GM04504 (cell line): ENCODE measurements at places on chromosomes 5 and 9.

GRCh38 chr5:42596817-42597216 is 159.8 kb upstream of the CCDC152 start:
- DNase-seq = no peak

GRCh38 chr9:127333221-127334064 is 63.5 kb upstream of the SLC2A8 start:
- no peak for DNase-seq

DNA sequence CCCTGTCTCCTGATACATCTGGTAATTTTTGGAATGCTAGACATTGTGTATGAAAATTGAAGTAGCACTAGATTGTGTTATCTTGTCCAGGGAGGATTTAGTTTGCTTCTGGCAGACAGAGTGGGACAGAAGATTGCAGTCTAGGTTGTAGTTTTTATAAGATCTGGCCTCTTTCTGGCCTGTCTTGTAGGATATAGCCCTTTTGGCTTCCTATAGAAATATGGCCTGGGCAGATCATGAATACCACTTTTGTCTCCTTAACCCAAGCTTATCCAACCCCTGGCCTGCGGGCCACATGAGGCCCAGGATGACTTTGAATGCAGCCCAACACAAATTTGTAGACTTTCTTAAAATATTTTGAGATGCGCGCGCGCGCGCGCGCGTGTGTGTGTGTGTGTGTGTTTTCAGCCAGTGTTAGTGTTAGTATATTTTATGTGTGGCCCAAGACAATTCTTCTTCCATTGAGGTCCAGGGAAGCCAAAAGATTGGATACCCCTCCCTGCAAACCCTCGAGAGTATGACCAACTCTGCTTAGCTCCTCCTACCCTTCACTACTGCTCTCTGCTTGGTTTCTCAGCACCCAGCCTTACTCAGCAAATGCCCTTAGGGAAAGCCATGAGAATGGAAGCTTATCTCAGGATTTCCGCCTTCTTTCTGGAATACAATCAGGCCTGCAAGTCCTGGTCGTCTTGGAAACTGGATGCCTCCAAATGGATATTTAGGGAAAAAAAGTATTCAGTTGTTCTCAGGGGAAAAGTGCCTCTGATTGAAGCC is 26.5 kb downstream of the ANKRD33B start:
- no peak for DNase-seq

- DNase-seq = peak; percentile 96
Measured at GRCh38 chr5:151686674-151687407, at the start of gene SPARC. Gene SPARC (minus strand): TSS chr5:151686915. CDS start chr5:151676188, 10,727 bp downstream.

GRCh38 chr9:113376634-113377567 is at the start of gene HDHD3:
Gene HDHD3 (minus strand): TSS chr9:113376986. CDS start chr9:113374354, 2,632 bp downstream.
- DNase-seq = no peak

GRCh38 chr5:172887692-172888091 is 53.6 kb downstream of the ERGIC1 start:
- DNase-seq = no peak

DNA sequence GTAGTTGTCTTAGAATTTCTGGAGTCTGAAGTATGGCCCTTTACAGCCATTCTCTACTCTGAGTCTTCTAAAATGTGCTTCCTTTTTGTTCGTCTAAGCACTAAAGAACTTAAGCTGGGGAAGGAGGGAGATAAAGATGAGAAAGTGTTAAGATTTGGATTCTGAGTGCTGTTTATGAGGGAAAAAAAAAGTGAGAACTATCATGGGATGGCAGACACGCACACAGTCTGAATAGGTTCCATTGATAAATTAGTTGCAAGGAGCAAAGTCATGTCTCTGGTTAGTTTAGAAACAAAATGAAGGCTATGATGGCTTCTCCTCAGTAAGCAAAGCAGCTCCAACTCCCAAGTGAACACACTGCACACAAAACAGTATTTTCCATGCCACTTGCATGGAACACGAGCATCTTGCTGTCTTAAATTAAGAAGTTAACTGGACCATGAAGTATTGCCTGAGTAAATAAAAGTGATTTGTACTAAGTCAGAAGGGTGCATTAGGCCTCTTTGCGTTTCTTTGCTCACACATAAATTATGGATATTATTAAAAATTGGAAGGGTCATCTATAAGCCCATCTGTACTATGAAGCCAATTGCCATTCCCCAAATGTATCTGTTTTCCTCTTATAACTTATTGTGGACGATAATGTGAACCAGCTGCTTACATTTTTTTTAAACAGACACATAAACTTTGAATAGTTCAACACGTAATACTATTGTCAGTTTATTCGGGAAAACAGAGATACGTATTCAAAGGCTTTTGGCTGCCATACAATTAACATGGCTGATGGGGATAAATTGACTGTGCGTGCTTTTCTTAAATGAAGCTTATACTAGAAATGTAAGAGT is 199.3 kb downstream of the SGCD start:
- no peak for DNase-seq
